Fibroblast of pulmonary artery (primary cell): ENCODE measurements at places on chromosomes 16 and 17.

DNA sequence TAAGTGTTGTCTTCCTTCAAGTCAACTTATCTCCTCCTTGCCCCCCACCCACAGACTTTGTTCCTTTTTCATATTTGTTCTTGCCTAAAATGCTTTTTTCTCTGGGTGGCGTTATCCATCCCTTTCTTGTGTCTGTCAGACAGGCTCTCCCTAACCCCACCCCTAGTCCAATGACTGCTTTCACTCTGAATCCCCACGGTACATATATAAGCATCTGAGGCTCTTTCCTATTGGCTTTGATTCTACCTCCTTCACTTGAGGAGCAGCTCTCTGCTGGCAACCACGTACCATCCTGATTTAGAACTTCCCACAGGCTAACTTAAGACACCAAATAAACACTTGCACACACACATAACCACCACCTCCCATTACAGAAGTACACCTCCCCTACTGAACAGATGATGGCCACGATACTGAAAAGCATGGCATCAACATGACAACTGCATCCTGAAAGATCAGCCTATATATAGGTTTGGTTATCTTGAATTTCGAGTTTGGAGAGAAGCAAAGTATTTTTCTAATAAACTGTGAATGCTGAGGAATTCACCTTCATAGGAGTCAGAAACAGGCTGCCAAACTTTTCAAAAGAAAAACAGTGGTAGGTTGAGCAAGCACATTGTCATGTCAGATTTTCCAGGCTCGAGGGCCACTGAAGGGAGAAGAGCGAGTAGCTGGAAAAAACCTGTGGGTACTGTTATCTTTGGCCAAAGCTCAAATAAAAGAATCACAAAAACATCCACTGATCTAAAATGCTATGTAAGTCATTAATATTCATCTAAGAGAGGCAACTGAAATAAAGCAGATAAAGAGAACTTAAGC, 24.3 kb downstream of the STAT3 start:
- DNase-seq: peak; percentile 75

- no peak for DNase-seq
Observed at GRCh38 chr16:77500934-77501664, 66.3 kb upstream of the ADAMTS18 start.

GRCh38 chr16:53495325-53495724, 7.7 kb downstream of the AKTIP start:
- no peak for DNase-seq

DNA sequence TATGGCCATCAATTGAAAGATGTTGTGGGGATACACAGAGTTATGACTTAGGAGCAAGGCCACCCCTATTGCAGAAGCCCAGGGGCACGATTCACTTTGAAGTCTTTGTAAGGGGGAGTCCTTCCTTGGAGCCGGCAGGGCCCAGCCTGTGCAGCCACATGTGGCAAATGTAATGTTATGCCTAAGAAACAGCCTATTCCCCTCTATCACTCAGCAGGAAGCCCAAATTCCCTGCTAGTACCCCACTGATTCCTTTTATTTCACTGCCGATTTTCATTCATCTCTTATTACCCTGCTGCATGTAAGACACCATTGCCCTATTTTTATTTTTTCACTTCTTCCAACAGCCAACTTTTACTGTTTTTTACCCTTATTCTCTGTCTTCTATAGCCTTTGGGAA, 233.2 kb downstream of the PMP22 start:
- DNase-seq: no peak

GRCh38 chr16:2782583-2783351, 4.6 kb downstream of the PRSS33 start:
- no peak for DNase-seq

- DNase-seq: no peak
Observed at GRCh38 chr17:13403982-13404946, 197.5 kb downstream of the HS3ST3A1 start.

DNA sequence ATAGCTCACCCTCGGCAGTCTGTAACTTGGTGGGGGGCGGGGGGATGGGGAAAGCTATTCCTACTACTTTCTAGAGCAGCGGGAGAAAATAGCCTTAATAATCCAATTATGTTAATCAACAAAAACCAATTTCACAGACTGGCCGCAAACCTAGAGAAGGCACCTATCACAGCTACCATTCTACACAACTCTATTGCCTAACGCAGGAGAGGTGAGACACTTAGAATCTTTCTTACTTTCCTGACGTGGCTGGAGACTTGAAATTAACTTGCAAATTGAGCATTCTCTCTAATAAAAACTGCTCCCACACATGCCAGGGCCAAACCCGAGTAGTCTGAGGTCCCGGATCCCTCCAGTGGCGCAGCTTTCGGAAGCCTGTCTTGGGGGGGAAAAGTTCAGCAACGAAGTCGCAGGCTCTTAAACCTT, 794 bp downstream of the SMG6 start:
- no peak for DNase-seq

GRCh38 chr17:48472411-48473281, 42.6 kb upstream of the SKAP1 start:
- DNase-seq: peak; percentile 44

- no peak for DNase-seq
Observed at GRCh38 chr17:57554826-57555635, 190.1 kb downstream of the CCDC182 start.

- DNase-seq: peak; percentile 40
Observed at GRCh38 chr16:68013440-68013839, 2.3 kb downstream of the DPEP2NB start.
